ENCODE measurements at places on chromosomes 7 and 10.

DNA sequence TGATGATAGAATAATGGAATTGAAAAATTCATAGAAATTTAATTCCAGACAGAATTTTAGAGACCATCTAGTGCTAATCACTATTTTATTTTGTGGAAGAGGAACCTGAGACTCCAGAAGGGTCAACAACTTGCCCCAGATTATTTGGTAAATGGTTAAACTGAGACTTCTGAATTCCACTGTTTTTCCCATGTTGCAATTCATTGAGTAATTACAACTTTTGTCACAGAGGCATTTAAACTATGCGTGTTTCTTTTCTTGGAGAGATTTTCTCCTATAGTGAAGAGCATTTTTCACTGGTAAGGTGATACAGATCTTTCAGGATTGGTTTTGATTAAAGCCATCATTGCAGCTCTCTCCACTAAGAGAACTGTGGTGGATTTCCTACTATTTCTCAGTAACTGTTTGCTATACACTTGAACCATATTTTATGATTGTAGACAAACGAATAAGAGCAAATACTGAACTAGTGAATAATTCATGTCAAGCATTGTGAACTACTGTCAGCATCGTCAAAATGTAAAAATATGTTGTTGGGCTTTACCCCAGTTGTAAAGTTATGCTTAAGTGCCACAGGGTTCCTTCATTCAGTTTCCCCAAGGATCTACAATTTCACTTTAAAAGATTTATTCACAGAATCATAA is 26.5 kb downstream of the LRGUK start:
- DNase-seq = no peak

GRCh38 chr7:85713171-85713570 is 526.3 kb upstream of the SEMA3D start:
- DNase-seq = no peak

DNA sequence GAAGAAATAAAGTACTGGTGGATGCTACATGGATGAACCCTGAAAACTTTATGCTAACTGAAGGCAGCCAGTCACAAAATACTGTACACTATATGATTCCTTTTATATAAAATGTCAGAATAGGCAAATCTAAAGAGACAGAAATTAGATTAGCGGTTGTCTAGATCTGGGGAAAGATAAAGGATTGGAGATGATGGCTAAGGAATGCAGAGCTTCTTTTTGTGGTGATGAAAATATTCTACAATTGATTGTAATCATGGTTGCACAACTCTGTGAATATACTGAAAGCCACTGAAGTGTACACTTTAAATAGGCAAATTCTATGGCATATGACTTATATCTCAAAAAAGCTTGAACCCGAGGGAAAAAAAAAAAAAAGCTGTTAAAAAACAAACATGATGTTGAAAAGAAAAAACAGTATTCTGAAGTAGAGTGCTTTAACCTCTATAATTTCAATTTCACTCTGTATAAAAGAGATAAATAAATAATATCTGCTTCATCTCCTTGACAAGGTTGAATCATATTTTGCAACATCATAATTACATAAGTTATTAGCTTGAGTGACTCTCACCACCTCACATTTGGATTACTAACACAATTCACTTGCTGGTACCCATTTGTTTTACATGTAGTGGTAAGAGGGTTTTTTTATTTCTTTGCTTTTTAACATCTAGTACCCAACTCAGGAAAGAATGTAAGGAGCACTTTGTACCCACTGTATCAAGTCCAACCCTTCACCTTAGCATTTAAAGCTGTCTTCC is 2.8 kb upstream of the GNAI1 start:
- DNase-seq = no peak

DNA sequence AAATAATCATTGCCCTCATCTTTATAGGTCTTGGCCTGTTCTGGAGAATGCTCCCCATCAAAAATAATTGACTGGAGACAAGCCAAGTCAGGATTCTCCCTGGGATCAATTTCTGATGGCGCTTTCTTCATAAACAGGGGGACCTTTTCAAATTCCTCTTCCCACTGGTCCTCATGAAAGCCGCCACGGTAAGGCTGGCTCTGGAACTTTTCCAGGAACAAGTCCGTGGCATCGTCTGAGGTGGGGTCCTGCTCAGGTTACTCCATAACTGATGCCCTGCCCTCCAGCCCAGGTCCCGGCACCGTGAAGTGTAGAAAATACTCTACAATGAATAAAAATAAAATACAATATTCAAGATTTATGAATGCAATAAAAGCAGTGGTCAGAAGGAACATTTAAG is 79.4 kb upstream of the IGFBP3 start:
- no peak for DNase-seq

GRCh38 chr10:132185601-132186487 is 904 bp upstream of the DPYSL4 start:
- no peak for DNase-seq

DNA sequence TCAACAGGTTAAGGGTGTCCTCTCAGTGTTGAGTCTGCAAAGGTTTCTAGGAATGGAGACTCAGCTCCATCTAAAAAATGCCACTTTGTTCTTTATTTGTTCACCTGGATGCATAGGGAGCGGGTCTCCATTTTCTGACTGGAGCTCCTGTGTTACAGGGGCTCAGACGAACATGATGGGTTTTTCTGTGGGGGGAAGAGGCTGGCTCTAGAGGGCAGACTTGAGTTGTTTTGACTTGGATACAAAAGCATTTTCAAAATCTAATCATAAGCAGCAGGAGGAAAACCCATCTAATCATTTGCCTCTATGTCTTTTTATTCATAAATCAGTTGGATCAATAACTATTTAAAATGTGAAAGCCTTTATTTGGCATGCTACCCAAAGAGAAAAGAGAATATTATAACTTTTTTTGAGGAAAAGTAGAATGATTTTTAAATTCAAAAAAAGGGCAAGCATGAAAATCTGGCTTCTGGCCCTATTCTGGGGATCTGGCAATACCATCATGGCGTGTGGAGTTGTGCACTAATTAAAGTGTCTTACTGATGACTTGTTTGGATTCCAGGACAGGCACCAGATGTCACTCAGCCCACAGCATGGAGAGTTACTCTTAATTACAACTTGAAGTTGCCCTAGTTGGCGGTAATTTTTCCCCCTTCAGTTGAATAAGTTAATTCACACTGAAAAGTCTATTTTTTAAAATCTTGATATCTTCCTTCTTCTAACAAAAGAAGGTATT is 594.9 kb downstream of the REEP3 start:
- peak; percentile 46 for DNase-seq

DNA sequence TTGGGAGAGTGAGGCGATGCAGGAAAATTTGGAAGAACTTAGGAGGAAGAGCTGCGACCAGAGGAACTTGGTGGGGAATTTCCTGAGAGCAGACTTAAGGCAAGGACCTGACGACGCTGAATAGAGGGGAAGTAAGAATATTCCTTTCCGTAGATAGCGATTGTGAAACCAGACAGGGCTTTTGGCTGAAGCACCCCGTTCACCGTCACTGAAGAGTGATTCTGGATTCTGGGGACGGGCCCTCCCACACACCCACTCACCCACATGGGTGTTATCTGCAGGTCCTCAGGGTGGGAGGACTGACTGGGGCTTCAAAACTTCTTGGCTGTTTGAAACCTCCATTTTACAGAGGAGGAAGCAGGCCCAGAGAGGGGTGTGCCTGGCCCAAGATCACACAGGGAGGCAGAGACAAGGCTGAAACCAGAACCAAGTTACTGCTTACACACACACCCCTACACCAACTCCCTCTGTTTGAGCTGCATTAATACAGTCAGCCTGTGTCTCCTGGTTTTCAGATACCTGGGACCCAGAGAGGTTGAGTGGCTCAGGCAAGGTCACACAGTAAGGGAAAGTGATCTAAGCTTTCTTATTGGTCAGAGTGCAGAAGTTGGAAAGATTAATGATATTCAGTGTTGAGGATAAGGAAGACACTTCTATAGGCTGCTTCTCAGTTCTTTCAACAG is 37.2 kb upstream of the CDH23 start:
- DNase-seq = no peak

GRCh38 chr10:1874533-1874932 is 137.2 kb upstream of the ADARB2 start:
- DNase-seq = no peak

GRCh38 chr7:131547589-131547988 is 8.8 kb downstream of the PODXL start:
- no peak for DNase-seq

GRCh38 chr10:3665316-3665908 is 119.6 kb downstream of the KLF6 start:
- DNase-seq = no peak

- DNase-seq = no peak
These were observed 81.3 kb downstream of the SEMA3A start for GRCh38 chr7:84113286-84113685.

DNA sequence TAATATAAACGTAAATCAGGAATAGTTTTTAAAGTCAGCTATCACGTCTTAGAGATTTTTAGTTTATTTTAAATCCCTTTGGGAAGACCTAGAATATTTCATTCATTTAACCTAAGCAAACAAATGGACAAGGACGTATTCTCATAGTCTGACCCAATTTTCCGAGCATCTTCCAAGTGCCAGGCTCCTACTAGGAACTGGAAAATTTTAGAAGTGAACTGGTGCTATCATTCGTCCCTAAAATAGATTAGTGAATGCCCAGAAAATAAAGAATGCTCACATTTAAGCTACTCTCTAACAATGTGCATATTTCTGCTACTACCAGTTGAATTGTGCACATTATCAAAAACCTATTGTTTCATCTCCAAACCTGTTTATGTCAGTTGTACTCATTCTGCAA is 120.1 kb downstream of the ZFAND4 start:
- DNase-seq = no peak

DNA sequence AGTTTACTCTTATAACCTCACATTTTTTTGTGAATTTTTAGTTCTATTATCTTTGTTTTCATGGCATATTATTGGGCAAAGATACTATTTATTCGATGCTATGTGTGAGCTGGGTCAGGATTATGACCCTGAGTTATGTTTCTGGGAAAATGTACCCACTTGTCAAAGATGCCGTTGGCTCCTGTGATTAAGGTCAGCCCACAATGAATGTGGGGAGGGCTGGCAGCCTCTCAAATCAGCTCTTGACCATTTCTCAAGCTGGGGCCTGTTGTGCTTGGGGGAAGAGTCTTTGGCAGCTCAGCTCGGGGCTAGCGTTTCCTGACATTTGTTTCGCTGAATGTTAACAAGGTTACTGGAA is 97.5 kb downstream of the TCF7L2 start:
- DNase-seq = peak; percentile 72

- DNase-seq = no peak
These were observed 30.9 kb downstream of the KCNMA1 start for GRCh38 chr10:77606751-77607150.

- peak; percentile 73 for DNase-seq
These were observed 149.6 kb downstream of the C10orf105 start for GRCh38 chr10:71569775-71570588.

DNA sequence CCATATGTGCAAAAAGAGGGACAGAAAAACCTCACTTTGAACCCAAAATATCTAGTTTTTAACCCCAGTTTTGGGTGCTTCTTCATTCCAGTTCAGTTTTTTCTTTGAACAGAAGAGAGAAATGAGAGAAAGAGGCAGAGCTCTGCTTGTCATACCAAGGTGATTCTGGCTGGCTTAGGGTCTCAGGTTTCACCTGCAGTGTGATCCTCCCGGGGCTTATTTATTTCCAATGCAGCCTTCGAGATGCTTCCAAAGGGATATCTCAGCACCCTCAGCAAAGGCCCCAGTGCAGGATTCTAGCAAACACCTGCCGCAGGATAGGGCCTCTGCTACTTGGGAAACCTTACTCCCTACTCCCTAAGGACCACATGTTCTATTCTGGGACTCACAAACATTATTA is 131.3 kb downstream of the WDR11 start:
- no peak for DNase-seq

DNA sequence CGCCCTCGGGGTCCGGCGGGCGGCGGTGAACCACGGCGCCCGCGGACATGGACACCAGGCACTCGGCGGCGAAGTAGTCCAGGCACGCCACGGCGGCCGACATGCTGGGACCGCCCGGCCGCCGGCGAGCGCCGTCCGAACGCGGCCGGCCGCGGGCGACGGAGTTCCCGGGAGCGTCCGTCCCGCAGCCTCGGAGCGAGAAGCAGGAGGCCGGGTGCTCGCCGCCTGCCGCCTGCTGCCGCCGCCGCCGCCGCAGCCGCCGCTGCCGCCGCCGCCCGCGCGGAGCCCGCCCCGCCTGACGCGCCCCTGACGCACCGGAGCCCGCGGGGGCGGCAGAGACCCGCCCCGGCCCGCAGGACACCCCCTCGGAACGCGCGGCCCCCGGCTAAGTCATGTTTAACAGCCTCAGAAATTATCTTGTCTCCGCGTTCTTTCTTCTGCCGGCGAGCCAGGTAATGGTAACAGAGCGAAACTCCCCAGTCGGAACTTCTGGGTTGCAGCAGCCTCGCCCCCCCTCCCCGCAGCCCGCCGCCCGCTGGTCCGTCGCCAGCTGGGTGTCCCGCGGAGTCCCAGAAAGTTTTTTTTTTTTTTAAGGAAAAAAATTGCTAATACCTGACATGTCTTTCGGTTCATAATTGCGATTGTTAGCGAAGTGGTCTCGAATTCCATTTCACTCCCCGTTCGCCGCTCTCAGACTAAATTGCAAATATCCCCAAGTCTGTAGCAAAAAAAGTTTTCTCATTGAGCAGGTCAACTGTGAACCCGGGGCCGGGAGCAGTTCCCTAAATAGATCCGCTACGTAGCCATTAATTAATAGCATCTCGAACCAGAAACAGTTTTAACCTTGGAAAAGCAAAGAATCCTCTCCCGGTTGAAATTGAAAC is at the start of gene KLF14:
TSS of gene KLF14 (minus strand) at position 277 of the 884 bp plus-strand sequence. CDS start at position 103, 174 bp downstream.
- DNase-seq = no peak

DNA sequence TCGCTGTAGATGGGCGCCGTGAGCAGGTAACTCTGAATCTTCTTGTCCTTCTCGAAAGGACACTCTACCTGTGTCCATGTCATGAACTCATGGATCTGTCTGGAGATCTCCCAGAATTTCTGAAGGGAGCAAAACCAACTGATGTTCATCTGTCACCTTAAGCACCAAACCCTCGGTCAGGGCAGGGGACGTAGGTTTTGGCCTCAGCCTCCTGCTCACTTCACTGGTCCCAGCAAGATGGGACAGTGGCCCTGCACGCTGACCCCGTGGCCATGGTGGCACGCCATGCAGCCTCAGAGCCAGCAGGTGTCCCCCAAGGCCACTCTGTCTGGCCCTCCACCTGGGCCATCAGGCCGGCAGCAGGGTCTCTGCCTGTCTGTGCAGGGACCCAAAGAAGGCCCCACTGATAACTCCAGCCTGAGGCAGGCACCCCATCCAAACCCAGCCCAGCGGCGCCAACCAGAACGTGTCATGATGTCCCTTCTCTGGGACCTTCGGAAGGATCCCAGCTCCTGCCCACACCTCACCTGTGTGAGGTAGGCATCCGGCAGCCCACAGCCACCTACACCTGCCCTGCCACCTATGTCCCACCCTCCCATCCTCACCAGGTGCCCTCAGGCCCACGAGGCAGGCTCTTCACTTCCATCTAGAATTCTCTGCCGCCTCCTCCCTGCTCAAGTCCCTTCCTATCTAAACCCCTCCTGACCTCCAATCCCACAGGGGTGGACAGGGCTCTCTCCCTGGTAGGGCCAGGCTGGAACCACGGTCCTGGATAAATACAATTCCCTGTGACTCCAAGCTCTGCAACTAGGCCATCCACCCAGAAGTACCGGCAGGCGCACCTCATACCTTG is 59.0 kb downstream of the CSGALNACT2 start:
- DNase-seq = no peak
